Stimulated activated CD8-positive, alpha-beta memory T cell treated with anti-CD3 and anti-CD28 coated beads, Interleukin-2, amount 100 ng/mL, for 1 hour (primary cell): ENCODE measurements at places on chromosomes 2 and 18.
A peak's percentile ranks its signal among the peaks of the same experiment; 100 is the strongest.

- DNase-seq: no peak
Observed at GRCh38 chr18:356778-357177, 88.9 kb upstream of the THOC1 start.

- DNase-seq: no peak
Observed at GRCh38 chr2:129813404-129813803, 166.1 kb upstream of the RAB6C start.

GRCh38 chr2:32222966-32223365 is 41.7 kb downstream of the NLRC4 start:
- DNase-seq: no peak

GRCh38 chr2:27096748-27097297 is 10.3 kb downstream of the KHK start:
- no peak for DNase-seq

- peak; percentile 12 for DNase-seq
Observed at GRCh38 chr2:121076885-121077549, 208.0 kb downstream of the TFCP2L1 start.

GRCh38 chr2:126908721-126909177 is 10.1 kb downstream of the TEX51 start:
- no peak for DNase-seq

DNA sequence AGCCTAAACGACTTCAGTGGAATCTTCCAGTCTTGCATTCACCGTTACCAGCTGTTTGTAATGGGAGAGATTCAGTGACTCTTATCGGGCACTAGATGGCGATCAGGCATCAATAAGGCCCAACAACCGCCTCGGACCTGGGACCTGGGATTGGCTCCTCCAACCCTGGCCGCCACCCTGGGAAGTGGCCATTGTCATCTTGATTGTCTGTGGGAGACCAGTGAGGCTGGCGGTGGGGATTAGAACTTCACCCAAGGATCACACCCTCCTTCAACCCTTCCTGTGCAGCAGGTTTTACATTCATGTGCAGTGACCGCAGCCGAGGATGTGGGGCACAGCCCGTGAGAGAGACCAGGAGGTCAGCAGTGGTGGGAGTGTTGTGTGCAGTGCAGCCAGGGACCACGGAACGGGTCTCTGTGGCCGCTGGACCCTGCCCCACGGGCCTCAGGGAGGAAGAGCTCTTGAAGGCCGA is 85.3 kb downstream of the SPP2 start:
- no peak for DNase-seq

GRCh38 chr2:6852195-6852594 is 13.5 kb downstream of the CMPK2 start:
- DNase-seq: no peak

DNA sequence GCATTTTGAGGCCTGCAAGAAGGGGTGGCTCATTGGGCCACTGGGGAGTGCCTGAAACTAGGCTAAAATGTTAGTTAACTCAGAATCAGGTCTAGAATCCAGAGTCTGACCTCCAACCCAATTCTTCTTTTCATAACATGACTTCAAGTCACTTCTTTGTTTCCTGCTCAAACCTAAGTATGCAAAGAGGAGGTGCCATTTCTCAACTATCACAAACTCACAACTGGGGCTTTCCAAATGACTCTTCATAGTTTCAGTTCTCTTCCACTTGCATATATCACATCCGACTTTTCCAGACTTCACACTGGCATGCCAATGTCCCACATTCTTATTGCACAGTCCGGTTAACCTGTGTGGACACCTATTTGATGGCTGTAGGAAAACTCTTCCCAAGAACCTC is 211.6 kb downstream of the TCF4 start:
- no peak for DNase-seq

- DNase-seq: no peak
Observed at GRCh38 chr2:235986361-235986760, 181.8 kb downstream of the GBX2 start.

DNA sequence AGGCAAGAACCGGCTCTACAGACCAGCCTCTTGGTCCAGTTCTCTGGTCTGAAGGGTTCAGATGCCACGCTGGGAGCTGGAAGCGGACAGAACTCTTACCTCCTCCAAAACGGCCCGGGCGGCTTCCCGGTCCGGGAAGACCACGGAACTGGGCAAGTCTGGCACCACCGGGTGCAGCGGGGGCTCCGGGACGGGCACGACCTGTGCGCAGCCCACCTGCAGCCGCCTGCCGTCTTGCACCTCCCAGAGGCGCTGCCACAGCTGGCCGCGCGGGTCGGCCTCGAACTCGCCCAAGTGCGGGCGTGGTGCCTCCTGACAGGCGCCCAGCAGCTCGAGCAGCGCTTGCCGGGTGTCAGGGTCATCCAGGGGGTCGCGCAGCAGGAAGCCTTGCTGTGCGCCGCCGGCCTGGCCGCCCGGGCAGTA is 773 bp downstream of the CMPK2 start:
- no peak for DNase-seq

- DNase-seq: no peak
Observed at GRCh38 chr18:25818505-25818904, 271.9 kb downstream of the SS18 start.

GRCh38 chr2:69977906-69978482 is 16.6 kb upstream of the ASPRV1 start:
- no peak for DNase-seq

DNA sequence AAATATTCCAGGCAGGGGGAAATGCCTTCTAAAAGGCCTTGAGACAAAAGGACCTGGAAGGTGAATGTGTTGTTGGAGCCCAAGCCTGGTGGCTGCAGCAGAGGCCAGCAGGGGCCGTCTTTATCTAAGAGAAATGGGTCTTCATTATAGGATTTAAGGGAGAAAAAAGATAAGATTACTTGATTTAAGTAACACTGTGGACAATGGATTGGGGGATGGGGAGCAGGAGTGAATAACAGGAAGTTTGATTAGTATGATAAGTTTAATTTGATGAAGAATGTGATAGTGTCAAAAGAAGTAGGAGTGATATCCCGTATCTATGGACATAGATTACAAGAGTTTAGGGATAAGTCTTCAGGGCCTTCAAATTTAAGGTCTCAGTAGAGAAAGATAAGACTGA is 64.2 kb downstream of the WDR75 start:
- no peak for DNase-seq

GRCh38 chr2:178105566-178105965 is 6.7 kb upstream of the RBM45 start:
- DNase-seq: no peak

DNA sequence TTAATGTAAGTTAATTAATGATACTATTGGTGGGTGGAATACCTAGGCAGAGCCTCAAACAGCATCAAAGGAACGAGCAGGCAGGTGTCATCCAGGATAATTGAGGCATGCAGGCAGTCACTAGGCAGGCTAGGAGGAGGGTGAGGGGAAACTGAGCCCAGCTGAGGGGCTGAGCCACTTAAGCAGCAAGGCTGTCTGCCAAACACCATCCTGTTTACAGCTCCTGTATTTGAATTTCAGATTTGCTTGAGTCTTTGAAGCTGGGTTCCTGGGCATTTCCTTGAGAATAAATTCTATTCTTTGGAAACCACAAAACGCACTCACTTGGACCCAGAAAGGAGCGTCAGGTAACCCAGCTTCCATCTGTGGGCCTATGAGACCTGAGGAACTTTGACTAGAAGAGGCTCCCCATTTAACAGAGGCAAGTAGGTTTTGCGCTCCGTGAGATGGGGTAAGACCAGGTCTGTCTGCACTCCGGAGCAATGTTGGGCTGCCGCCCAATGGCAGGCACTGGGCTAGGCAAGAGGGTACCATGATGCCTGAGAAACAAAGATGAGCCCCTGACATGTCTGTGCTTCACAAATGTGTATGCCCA is 2.0 kb downstream of the EDAR start:
- DNase-seq: no peak

- DNase-seq: no peak
Observed at GRCh38 chr2:238995634-238996033, 147.7 kb downstream of the TWIST2 start.

GRCh38 chr2:238667008-238667407 is 180.9 kb upstream of the TWIST2 start:
- DNase-seq: no peak

GRCh38 chr2:7683196-7683595 is 766.0 kb downstream of the RNF144A start:
- DNase-seq: no peak

DNA sequence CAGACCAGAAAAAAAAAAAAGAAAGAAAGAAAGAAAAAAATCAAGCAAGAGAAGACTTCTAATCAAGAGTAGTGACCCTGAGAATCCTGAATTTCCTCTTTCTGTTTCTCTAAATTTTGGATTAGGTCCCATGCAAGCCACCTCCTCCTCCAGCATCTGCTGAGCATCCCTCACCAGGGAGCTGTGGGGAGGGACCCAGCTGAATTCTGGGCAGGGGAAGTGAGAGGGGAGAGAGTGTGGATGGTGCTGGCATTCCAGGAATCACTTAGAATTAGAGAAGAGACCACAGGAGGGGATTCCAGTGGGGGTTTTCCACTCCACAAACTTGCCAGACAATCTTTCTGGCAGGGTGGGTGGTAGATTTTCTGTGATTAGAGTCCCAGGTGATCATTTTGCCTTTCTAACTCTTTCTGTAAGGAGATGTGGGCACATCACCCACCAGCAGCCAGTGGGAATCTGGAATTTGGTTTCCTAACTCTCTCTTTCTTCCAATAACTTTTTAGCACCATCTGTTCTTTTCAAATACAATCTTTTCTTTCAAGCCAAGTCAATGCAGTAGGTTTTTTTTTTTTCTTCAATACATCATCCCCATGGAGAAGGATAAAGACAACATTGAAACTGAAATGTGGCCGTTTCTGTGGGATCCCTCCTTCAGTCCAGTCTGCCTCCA is 279.2 kb downstream of the CLIP4 start:
- no peak for DNase-seq

GRCh38 chr18:58862356-58862755 is 2.3 kb upstream of the ZNF532 start:
- DNase-seq: no peak

- no peak for DNase-seq
Observed at GRCh38 chr2:119760237-119760955, 674 bp downstream of the PTPN4 start.

DNA sequence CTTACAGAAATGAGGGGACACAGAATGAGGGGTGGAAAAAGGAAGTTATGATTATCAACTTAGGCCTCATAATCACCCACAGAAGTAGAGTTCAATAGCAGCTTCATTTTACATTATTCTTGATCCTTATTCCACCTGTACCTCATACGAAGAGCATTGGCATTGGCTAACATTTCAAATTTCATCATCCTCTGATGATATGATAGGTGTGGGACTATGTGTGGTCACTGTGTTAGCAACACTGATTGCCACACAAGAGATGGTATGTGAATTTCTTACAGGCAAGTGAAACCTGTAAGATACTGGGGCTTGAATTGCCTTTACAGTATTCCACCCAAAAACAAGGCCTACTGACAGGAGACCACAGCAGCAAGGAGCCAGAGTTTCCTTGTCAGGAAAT is 14.0 kb upstream of the HAT1 start:
- DNase-seq: no peak

- no peak for DNase-seq
Observed at GRCh38 chr2:238290091-238290509, 1.7 kb upstream of the PER2 start.

DNA sequence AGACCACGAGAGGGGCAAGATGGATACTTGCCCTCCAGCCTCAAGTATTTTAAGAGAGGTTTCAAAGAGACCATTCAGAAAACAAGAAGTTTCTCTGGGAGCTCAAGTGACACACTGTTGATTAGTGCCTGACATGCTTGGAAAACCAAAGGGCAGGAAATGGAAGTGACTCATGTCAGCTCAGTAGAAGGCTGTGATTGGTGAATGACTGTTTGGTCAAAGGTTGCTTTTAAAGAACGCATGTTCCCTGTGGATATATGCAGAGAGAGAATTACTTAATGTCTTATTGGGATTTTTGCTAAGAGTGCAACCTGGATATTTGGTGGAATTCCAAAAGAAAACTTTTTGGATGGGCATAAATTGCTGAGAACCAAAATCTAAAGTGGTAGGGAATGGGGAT is 549.9 kb downstream of the XIRP2 start:
- DNase-seq: no peak

GRCh38 chr18:23958036-23958435 is 56.5 kb upstream of the TTC39C start:
- DNase-seq: no peak

GRCh38 chr18:61765097-61765496 is 127.7 kb downstream of the RNF152 start:
- no peak for DNase-seq

DNA sequence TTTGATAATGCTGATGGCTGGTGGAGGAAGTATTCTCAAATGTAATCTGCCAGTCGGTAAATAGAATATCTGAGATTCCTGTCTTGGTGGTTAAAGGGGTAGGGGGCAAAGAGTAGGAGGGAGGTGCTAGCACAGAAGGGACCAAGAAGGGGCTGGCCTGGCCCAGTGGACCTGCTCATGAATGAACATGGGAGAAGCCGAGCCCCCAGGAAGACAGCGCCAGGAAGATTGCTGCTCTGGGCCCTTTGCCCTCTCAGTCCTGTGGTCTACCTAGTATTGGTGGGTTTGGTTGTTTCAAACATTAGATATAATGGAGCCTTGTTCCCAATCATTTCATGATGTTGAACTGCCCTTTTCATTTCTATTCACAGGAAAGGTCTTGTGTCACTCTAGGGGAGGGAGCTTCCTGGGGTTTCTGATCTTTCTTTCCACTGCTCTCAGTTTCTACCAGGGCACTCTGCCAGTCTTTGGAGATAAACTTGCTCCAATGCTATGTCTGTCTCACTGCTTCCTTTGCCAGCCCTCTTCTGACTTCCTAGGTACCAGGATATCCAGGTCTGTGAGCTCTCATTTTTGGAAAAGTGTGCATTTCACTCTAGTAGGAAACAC is 5.3 kb upstream of the MOCOS start:
- DNase-seq: no peak

DNA sequence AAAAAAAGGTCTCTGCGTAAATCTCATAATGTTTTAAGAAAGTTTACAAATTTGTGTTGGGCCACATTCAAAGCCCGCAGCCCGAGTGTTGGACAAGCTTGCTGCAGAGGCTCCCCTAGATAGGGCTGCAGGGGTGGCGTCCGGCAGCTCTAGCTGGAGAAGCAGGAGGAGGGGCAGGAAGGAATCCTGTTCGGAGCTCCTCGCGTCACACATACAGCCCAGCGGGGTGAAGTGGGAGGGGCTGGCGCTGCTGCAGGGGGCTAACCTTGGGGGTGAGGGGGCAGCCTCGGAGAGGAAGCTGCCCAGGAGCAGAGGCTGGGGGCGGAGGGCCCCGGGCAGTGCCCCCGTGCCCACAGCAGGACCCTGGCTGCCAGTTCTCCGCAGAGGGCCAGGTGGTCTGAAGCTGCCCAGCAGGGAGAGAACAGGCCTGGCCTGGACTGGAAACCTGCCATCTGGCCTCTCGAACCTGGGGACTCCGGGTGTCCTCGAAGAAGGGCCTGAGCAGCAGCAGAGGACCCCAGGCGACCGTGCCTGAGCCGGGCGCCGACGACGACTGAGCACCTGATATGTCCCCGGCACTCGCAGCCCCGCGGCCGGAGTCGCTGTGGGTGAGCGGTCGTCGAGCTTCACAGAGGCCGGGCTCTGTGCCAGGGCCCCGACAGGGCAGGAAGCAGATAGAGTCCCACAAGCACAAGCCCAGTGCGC is 2.6 kb upstream of the GPR35 start:
- DNase-seq: peak; percentile 30
